A549 treated with dexamethasone at 1 μM for 4 hours (cell line): ENCODE measurements at places on chromosomes 1 and 21. TPM values are rescaled to one million over a fixed set of nuclear protein-coding genes. Genes with fewer than 3 reads are reported as not detected.

The GBP4 gene
- total RNA-seq: 0.01 TPM in 1 of 5 replicates, not detected in the others

The PDPN gene
- not detected in 5 replicates for total RNA-seq

The VWA5B1 gene
- not detected in 5 replicates for total RNA-seq

The GPR25 gene
- total RNA-seq: not detected in 5 replicates

The DNASE2B gene
- total RNA-seq: 0.10 TPM in 1 of 5 replicates, not detected in the others

The AGT gene
- total RNA-seq: 0.07 to 0.17 TPM (median 0.10 TPM) in 4 of 5 replicates, not detected in the other

The CDK18 gene
- 0.82 to 1.2 TPM (median 0.97 TPM) in 5 replicates for total RNA-seq

The KCNE1 gene
- 0.04 to 0.12 TPM (median 0.07 TPM) in 3 of 5 replicates, not detected in the others for total RNA-seq

The DIPK1A gene
- total RNA-seq: 7.6 to 9.5 TPM (median 8.9 TPM) in 5 replicates

The MMP23B gene
- 0.46 to 0.79 TPM (median 0.61 TPM) in 4 of 5 replicates, not detected in the other for total RNA-seq

The PRRX1 gene
- 0.02 TPM in 1 of 5 replicates, not detected in the others for total RNA-seq

The CENPF gene
- total RNA-seq: 71.3 to 85.3 TPM (median 81.8 TPM) in 5 replicates

The SLC44A5 gene
- total RNA-seq: 0.03 to 0.09 TPM (median 0.06 TPM) in 4 of 5 replicates, not detected in the other

The TAS1R1 gene
- total RNA-seq: not detected in 5 replicates

The ZBTB8A gene
- total RNA-seq: 3.4 to 5.0 TPM (median 4.0 TPM) in 5 replicates

The CRYAA gene
- total RNA-seq: 0.07 to 0.18 TPM in 2 of 5 replicates, not detected in the others
